ENCODE measurements at places on chromosomes 2 and 18. TPM values are rescaled to one million over a fixed set of nuclear protein-coding genes. Genes with fewer than 3 reads are reported as not detected.

DNA sequence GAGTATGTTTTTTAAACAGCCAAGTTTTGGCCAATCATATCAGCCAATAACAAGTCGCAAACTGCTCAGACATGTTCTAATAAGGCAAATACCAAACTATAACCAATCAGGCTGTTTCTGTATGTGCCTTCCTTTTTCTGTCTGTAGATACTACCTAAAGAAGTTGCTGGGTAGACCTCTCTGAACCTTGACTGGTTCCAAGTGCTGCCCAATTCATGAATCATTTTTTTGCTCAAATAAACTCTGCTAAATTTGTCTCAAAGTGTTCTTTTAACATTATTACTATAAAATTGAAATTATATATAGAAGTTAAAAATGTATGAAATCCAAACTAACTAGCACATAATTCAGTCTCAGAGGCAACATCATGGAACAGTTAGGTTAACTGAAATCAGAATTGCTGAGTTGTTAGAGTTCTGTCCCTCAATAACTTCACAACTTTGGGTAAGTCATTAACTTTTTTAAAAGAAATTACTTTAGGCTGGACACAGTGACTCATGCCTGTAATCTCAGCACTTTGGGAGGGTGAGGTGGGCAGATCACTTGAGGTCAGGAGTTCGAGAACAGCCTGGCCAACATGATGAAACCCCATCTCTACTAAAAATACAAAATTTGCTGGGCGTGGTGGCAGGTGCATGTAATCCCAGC, 4.9 kb upstream of the TTC21B start:
- no peak for DNase-seq

GRCh38 chr2:238167344-238167715, 8.6 kb downstream of the ERFE start:
- no peak for DNase-seq

The BMP10 gene
- total RNA-seq, result not detected

The CPLX4 gene
- not detected for total RNA-seq
